ENCODE measurements at places on chromosomes 1 and 21. TPM values are rescaled to one million over a fixed set of nuclear protein-coding genes. Genes with fewer than 3 reads are reported as not detected.
A peak's percentile ranks its signal among the peaks of the same experiment; 100 is the strongest.

GPR37L1 gene
- under 0.01 TPM for total RNA-seq

DNMT3L gene
- total RNA-seq = not detected

DNA sequence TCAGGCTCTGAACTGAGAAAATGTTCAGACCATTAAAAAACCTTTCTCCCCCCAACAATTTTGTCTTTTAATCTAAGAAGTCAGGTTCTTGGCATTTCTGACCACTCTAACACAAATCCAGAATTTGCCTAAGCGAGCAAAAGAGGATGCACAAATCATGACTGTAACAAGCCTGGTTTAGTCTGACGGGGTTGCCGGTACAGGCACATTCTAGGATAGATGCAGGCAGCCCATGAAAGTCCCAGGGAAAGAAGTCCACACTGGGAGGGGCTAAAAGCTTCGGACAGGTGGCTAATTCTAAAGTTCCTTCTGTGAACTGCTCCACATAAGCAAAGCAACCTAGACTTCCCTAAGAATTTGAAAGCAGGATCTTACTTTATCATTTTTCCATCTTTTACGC is 48.0 kb upstream of the KCNE1 start:
- DNase-seq = no peak

GRCh38 chr1:185050823-185051451 is 5.6 kb downstream of the RNF2 start:
- DNase-seq = no peak

GRCh38 chr1:115809076-115809475 is 31.9 kb downstream of the NHLH2 start:
- no peak for DNase-seq

DNA sequence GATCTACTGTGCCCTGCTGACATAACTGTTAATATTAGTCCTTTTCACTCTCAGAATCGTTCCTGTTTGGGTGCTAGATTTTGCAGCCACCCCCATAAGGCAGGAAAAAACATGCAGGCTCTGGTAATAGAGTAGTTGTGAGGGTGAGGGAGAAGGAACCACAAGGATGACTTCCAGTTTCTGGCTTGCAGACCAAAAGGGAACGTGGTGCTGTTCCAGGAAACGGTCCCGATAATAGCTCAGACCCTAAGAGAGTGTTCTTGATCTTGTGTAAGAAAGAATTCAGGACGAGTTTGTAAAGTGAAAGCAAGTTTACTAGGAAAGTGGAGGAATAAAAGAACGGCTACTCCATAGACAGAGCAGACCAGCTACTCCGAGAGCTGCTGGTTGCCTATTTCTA is 50.7 kb upstream of the RHOU start:
- DNase-seq = peak; percentile 26

- DNase-seq = no peak
Observed at GRCh38 chr1:8680664-8681650, 136.5 kb downstream of the RERE start.

DNA sequence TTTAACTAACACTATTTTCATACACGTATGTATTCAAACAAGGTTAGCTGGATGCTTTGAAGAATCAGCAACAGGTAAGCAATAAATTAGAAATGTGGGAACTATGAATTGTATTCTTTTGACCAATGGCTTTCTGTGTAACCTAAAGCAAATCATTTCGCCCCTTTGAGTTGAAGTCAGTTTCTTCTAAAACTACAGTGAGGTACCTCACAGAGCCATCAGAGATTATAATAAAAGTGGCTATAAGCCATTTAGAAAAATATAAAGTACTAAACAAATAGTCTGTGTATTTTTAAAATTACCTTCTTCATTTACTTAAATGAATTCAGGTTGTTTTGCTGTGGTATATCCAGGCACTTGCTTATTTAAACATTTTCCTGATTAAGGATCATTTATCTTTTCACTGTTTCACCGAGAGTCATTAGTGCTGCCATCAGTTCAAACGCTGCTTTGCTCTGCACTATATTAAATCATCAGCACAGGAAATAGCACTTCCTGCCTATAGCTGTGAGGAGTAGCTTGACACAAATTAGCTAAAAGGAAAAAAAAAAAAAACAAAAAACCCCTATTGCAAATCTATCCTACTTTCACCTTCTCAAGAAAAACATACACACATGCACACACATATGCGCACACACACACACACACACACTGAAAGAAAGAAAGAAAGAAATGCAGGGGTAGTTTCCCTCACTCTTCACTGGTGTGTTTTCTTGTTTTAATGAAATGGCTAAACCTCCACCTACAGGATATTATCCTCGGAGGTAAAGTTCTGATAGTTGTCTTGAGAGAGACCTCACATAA is 39.8 kb upstream of the C1orf105 start:
- DNase-seq = no peak

DNA sequence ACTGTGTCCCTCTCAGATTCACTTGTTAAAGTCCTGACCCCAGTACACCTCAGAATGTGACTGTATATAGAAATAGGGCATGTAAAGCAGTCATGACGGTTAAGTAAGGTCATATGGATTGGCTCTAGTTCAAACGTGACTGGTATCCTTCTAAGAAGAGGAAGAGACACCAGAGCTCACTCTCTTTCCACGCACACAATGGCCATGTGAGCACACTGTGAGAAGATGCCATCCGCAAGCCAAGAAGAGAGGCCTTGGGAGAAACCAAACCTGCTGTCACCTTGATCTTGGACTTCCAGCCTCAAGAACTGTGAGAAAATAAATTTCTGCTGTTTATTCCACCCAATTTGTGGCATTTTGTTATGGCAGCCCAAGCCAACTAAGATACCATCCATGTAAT is 56.8 kb upstream of the IRF2BP2 start:
- no peak for DNase-seq

DNA sequence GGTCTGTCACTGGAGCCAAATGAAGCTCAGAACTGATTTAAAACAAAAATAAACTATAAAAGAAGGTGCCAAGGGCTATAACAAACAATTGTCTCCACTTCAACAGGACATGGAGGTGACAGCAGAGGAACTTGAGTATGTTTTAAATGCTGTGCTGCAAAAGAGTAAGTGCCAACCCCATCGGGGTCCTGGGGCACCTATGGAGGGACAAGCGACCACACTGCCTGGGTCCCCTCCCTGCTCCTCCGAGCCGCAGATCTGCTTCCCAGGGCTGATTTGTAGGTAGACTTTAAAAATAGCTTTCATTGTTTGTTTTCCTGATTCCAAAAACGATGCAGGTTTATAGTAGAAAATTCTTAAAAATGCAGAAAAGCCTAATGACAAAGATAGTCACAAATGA is 42.8 kb downstream of the CAPN9 start:
- DNase-seq = no peak

DNA sequence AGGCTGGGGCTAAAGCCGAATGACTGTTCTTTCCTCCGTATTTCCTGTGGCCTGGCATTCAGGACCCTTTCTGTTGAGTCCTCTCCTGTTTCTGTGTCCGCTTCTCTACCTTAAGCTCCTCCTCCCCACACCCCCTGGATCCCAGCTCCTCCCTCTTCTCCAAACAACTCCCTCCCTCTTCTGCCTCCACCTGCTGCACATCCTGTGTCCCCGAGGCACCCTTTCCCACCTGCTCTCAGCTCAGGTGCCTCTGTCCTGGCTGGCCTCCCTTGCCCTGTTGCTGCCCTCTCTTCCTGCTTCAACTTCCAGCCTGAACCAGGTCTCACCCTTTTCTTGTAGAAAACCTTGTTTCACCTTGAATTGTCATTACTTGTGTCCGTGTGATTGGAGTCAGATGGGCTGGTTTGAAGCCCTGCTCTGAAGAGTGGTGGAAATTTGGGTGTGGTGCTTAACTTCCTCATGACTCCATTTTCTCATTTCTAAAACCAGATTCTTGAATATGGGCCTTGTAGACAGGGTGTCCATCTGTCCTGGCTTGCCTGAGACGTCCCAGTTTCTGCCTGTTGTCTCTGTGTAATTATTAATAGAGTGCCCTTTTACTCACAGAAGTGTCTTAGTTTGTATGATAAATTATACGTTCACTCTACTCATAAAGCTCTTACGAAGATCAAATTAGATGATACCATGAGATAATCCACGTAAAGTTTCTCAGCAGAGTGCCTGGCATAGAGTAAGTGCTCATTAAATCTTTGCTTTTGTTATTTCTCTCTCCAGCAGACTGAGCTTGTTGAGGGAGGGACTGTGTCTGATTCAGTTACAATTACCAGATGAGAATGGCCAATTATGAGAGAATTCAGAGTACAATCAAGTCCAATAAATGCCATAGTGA is 58.9 kb upstream of the TRABD2B start:
- no peak for DNase-seq

DNA sequence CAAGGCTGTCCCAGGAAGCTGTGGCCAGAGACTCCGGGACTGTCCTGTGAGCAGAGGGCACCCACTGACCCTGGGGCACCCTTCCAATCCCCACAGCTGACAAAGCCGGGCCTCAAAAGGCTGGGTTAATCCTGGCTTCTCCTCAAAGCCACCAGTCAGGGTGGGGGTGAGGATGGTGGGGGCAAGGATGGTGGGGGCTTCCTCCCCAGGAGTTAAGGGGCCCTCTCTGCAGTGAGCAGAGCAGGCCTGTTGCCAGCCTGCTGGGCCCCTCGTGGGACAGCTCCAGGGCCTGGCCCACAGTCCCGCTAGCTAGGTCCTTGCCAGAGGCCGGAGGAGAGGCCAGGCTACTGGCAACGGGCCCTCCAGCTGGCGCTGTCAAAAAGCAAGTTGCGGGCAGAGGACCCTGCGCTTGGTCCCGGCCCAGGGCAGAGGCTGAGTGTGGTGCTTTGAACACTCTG is 37.9 kb upstream of the CCDC27 start:
- no peak for DNase-seq

- DNase-seq = no peak
Observed at GRCh38 chr1:189821833-189822232, 655.8 kb downstream of the BRINP3 start.

DNA sequence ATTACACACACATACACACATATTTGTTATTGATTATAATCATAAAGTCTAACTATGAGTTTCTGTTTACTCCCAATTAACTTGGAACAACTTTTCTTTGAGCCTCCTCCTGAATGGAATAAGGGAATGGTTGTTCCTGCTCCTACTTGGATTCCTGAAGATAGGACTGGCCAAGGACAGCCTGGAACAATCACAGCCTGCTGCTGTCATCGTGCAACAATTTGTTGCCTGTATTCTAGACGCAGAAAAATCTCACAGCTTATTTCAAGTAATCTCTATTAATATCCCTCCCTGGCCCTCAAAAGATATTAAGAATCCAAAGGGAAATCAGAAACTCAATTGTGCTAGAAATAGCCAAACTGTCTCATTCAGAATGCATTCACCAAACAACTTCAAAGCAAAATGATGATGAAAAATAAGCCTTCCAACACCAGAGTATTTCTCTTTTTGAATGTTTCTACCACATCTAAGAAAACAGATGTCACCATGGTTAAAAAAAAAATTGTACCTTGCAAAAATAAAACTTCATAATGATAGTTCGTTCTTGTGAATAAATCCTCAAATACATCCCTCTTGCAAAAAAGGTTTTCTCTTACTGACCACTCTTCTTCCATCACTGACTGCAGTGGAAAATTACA is 30.9 kb downstream of the RCAN1 start:
- no peak for DNase-seq

- DNase-seq = no peak
Observed at GRCh38 chr1:89810880-89811279, 10.0 kb upstream of the LRRC8D start.

DNA sequence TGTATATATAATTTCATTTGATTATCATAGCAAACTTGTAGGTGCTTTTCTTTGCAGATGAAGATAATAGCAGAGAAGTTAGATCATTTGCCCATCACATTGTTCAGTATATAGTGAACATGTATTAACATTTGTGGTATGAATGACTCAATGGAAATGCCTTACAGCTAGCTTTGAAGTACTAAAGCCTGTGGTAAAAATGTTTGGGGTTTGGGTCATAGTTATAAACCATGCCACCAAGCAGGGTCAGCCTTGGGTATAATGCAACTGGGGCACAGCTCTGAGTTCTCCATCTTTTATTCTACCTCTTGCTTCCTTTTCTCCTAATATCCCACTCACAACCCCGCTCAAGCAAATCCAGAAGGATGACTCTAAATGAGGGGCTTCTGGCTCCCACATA is 141.6 kb downstream of the KCNT2 start:
- no peak for DNase-seq

Data from fibroblast of villous mesenchyme (primary cell).